ENCODE measurements at places on chromosomes 11 and 22.

- DNase-seq, result no peak
These were observed 52.6 kb downstream of the TCF20 start for GRCh38 chr22:42217752-42218280.

- DNase-seq, result no peak
These were observed 69.8 kb upstream of the PGR start for GRCh38 chr11:101199416-101199815.

GRCh38 chr22:46054091-46055073, 77.4 kb upstream of the WNT7B start:
- DNase-seq, result peak; percentile 33

DNA sequence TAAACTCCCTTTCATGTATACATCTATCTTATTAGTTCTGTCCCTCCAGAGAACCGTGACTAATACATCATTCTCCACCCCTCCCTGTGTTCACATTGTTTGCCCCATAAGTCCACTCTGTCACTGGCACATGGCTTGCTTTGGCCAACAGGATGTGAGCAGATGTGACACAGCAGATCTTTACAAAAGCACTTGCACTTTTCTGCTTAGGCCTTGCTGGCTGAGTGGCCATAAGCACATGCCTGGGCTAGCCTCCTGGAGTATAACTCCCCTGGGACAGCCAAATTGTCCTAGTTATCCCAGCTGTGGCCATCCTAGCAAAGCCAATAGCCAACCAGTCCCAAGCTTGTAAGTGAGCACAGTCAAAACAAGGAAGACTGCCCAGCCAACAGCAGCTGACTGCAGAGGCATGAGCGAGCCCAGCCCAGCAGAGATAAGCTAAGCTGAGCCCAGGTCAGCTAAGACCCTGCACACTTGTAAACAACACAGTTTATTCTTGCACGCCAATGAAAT, 9.7 kb upstream of the RCN1 start:
- peak; percentile 21 for DNase-seq

GRCh38 chr11:100575860-100576717, 111.0 kb upstream of the ARHGAP42 start:
- DNase-seq, result peak; percentile 69

DNA sequence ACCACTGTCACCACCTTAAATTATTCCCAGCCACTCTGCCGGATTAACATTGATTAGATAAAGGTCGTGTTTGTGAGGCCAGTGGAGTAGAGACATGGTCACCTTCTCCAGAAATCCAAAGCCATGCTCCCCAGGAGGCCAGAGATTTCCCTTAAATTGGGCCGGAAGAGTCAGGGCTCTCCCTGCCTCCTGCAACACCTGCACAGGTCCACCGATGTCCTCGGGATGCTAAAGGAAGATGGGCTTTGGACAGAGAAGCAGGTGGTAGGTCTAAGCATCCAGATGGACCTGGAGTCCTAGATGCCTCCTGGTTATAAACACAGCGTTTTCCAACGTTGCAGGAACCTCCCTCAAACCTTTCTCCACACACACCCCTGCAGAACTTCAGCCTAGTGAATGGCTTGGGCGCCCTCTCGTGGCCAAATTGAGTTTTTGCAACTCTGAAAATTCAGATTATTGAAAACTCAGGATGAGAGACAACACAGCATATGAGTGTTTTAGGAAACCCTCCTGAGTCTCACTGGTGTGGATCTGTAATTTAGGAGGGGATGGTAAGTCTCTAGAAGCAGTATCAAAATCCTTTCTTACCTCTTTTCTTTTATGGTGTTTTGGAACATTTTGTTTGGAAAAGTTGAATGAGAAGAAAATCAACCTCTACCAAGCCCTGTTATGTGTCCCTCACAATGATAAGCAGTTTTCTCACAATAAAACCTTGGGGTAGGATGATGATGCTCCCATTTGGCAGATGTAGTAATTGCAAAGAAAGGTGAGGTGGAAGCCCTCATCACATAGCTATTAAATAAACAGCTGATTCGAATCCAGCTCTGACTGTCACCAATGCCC, 109.6 kb downstream of the RRAS2 start:
- DNase-seq, result peak; percentile 68

GRCh38 chr11:29271616-29272015, 745.2 kb downstream of the KCNA4 start:
- DNase-seq, result no peak
